ENCODE measurements at places on chromosomes 13 and 19. TPM values are rescaled to one million over a fixed set of nuclear protein-coding genes. Genes with fewer than 3 reads are reported as not detected.

- no peak overlapping the region for H3K27ac ChIP-seq
- peaks cover 18% of the 10 kb centered on the region for H3K4me1 ChIP-seq
- no peak overlapping the region for H3K4me3 ChIP-seq
- no peaks in the 10 kb centered on the region for H3K36me3 ChIP-seq
- peaks cover 23% of the 10 kb centered on the region for H3K27me3 ChIP-seq
- no peak for DNase-seq
Measured at GRCh38 chr13:20716951-20717350, 13.5 kb downstream of the IL17D start.

- no peak for DNase-seq
- H3K4me1 ChIP-seq = peaks cover 6% of the 10 kb centered on the region
- H3K36me3 ChIP-seq = no peaks in the 10 kb centered on the region
- no peak overlapping the region for H3K27ac ChIP-seq
- H3K4me3 ChIP-seq = no peak overlapping the region
Measured at GRCh38 chr13:100815476-100816046, 141.0 kb upstream of the TMTC4 start.

The PNMA8B gene
- not detected for total RNA-seq

The CEACAM20 gene
- total RNA-seq = 0.28 TPM

- DNase-seq = no peak
- H3K4me1 ChIP-seq = peaks cover 16% of the 10 kb centered on the region
- no peaks in the 10 kb centered on the region for H3K27me3 ChIP-seq
Measured at GRCh38 chr13:105990256-105990958, 545.1 kb downstream of the EFNB2 start.
